Osteocyte (in vitro differentiated cells): ENCODE measurements at places on chromosomes 2 and 18. TPM values are rescaled to one million over a fixed set of nuclear protein-coding genes. Genes with fewer than 3 reads are reported as not detected.

DNA sequence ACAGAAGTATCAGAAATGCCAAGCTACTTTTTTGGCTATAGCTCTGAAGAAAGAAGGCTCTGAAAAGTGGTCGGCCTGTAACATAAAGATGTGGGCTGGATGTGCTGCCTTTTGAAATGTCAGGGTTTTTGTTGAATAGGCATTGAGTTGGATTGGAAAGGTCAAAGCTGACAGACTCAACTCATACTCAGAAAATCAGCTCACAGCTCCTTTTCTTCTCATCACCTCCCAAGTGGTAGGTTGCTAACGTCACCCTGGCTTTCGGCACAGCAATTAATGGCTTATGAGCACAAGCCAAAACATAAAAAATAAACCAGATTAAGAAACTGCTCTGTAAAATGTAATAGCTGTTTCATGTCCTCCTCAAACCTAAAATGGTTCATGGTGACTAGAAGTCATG lies 68.3 kb downstream of the KCNF1 start:
- peaks cover 32% of the 10 kb centered on the region for H3K27me3 ChIP-seq
- DNase-seq, result no peak
- no peaks in the 10 kb centered on the region for H3K36me3 ChIP-seq
- no peak overlapping the region for H3K27ac ChIP-seq
- no peak overlapping the region for H3K4me3 ChIP-seq

- no peak for DNase-seq
- H3K4me3 ChIP-seq, result no peak overlapping the region
- H3K27me3 ChIP-seq, result peaks cover 4% of the 10 kb centered on the region
- H3K27ac ChIP-seq, result no peak overlapping the region
- peaks cover 2% of the 10 kb centered on the region for H3K4me1 ChIP-seq
These were observed 72.0 kb upstream of the AFF3 start for GRCh38 chr2:100214265-100214971.

GRCh38 chr2:238080518-238080917 lies 19.6 kb upstream of the ESPNL start:
- H3K36me3 ChIP-seq, result peaks cover 65% of the 10 kb centered on the region
- H3K27me3 ChIP-seq, result no peaks in the 10 kb centered on the region
- H3K4me3 ChIP-seq, result no peak overlapping the region
- H3K27ac ChIP-seq, result no peak overlapping the region
- DNase-seq, result peak; percentile 79

Gene TGOLN2
- total RNA-seq, result 91.2 and 94.8 TPM in 2 replicates

GRCh38 chr2:159605441-159606178 lies 10.7 kb downstream of the BAZ2B start:
- peaks cover 20% of the 10 kb centered on the region for H3K4me1 ChIP-seq
- H3K4me3 ChIP-seq, result no peak overlapping the region
- no peaks in the 10 kb centered on the region for H3K27me3 ChIP-seq
- peaks cover 11% of the 10 kb centered on the region for H3K36me3 ChIP-seq
- no peak overlapping the region for H3K27ac ChIP-seq

DNA sequence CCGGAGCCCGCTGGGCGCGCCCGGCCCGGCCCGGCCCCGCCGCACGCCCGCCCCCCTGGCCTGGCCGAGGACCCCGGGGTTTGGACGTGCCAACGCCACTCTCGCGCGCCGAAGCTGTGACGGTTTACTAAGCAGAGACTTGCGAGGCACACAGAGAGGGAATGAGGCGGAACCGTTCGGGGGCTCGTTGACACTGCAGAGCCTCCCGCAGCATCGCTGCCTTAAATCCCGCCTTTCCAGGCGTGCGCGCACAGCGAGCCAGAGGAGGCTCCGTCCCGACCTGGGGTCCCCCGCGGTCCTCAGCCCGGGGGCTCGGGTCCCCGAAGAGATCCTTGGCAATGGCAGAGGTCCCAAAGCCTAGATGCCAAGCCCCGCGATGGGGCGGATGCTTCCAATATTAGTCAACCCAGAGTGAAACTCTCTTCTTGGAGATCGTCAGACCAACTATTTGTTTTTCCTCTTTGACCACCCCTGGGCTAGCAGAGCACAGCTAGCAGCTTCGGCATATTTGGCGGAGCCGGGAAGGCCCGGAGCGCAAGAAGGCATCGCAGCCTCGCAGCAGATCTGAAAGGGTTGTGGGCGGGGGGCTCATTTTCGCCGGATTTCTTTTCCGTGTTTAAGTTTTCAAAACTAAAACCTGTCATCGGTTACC lies at the start of gene ZNF385B:
ZNF385B (minus strand) TSS at position 197 of the 652 bp plus-strand sequence.
- H3K36me3 ChIP-seq, result no peaks in the 10 kb centered on the region
- H3K4me3 ChIP-seq, result peak within 1 kb of the TSS; percentile 75
- H3K27ac ChIP-seq, result no peak within 1 kb of the TSS
- no peak for DNase-seq
- H3K4me1 ChIP-seq, result peaks cover 22% of the 10 kb centered on the region
